Activated CD4-positive, alpha-beta T cell treated with anti-CD3 and anti-CD28 coated beads, Interleukin-2, amount 50 U/mL, for 4 hours (primary cell): ENCODE measurements at places on chromosomes 16 and 17.

DNA sequence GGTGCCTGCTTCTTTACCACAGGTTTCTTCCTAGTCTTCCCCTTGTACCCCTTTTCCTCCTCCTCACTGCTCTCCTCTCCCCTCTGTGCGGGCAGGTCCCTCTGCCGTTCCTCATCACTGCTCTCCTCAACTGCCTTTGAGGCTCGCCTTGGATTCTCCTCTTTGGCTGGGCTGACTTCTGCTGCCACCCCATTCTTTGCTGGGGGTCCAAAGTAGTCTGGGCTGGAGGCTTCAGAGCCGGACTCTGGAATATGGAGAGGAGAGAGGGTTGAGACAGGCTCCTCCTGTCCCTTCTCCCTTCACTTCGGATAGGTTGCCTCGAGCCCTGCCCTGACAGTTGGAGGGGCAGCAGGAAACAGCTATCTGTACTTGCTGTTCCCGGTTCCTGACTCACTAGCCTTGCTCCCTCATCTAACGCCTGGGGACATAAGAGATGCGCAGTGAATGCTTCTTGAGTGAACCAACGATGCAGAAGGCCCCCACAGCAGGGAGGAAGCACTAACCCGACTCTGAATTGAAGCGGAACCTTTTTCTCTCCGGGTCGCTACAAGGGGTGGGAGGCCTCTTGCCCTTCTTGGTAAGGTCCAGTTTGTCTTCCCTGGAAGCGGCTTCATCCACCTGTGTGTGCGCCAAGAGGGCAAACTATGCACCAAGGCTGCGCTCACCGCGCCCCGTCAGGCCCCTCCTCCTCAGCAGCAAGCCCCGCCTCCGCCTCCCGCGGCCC lies 655 bp downstream of the HIRIP3 start:
- DNase-seq = peak; percentile 63

- no peak for DNase-seq
These were observed 20.8 kb upstream of the PLLP start for GRCh38 chr16:57305159-57305811.

DNA sequence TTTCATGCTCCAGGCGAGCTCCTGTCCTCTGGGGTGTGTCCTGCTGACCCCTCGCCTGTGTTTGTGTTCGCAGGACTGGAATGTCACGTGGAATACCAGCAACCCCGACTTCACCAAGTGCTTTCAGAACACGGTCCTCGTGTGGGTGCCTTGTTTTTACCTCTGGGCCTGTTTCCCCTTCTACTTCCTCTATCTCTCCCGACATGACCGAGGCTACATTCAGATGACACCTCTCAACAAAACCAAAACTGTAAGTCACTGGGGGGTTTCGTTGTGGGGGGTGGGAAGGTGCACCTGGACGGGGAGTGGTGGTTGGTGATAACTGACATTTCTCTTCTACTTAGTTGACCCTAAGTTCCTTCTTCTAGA lies 58.3 kb downstream of the ABCC1 start:
- DNase-seq = no peak

GRCh38 chr17:66088173-66088572 lies 103.8 kb downstream of the CEP112 start:
- no peak for DNase-seq

DNA sequence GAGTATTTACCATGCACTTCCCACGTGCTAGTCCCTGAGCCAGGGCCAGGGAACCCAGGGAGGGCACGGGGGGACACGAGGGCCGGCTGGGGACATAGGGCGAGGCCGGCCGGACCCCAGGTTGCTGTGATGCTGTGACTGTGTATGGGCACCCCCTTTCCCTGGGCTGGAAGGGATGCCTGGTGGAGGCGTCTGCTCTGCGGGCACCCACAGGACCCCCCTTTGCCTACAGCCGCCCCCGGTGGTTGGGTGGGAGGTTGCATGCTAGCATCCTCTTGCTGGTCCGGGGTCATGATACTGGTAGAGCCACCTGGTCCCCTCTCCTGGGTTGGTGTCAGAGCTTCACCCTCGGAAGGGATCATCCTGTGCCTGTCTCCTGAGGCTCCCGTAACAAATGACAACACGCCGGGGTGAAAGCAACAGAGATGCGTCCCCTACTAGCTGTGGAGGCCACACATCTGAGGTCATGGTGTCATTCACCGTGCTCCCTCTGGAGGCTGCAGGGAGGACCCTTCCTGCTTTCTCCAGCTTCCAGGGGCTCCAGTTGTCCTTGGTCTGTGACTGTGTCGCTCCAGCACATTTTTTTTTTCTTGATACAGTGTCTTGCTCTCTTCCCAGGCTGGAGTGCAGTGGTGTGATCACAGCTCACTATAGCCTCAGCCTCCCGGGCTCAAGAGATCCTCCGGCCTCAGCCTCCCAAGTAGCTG lies 3.1 kb upstream of the CIAO3 start:
- DNase-seq = no peak

GRCh38 chr16:25580041-25580440 lies 111.7 kb upstream of the HS3ST4 start:
- DNase-seq = no peak

GRCh38 chr17:5225668-5226457 lies 8.8 kb downstream of the SCIMP start:
- no peak for DNase-seq

DNA sequence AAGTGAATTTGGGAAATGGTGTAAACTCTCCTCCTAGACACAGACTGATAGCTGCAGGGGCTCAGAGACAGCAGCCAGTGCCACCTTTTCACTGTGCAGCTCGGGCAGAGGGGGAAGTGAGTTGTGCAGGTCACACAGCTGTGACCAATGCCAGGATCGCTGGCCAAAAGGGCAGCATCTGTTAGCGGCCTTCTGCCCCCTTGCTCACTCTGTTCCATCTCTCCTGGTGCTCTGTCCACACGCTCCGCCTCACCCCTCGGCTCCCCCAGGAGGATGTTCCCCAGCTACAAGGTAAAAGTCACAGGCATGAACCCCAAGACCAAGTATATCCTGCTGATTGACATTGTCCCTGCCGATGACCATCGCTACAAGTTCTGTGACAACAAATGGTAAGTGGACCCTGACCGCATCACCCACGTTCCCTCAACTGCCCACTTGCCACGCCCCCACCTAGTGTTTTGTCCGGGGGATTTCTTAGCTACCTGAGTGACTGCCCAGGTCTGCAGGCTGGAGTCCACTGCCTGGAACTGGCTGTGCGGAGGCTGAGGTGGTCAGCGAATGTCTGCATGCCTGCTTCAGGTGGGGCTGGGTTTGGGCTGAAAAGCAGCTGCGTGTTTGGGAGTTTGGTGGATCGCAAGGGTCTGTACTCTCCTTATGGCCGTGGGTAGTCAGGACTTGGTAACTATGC lies 13.5 kb downstream of the TBX4 start:
- no peak for DNase-seq

- DNase-seq = no peak
These were observed 25.7 kb downstream of the C17orf100 start for GRCh38 chr17:6677158-6677831.

- DNase-seq = no peak
These were observed 160.9 kb downstream of the MAP2K6 start for GRCh38 chr17:69575346-69575761.

GRCh38 chr16:81748476-81749198 lies 30.5 kb upstream of the PLCG2 start:
- no peak for DNase-seq

GRCh38 chr16:2233872-2234812 lies 2.1 kb upstream of the DNASE1L2 start:
- no peak for DNase-seq
